OCI-M1 (cell line): ENCODE measurements at places on chromosomes 3 and 15.

DNA sequence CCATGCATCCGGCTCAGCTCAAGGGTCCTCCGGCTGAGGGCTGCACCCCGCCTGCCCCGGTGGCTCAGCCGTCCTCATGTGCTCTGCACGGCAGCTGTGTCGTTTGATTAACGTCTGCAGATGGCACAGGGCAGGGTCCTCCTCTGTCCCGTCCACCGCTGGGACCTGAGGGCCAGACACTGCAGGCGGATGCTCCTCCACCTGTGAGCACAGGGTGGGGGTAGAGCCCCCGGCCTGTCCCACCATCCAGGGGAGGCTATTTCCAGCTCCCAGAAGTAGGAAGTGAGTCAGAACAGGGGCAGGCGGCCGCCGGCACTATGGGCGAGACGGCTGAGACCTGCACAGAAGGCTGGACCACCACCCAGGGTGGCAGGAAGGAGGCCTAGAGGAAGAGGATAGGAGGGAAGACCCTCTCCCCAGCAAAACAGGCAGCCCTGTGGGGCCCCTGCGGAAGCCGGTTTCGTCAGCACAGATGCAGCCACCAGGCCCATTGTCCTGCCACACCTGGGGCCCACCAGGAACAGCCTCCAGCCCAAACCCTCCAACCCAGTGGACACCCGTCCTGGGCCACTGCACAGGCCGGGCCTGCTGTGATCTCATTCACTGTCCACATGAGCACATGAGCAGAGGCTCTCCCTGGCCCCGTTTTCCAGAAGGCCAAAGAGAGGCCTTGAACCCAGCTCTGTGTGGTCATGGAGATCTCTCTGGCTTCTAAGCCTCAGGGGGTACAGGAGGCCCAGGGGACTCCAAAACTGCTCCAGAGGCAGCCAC is 12.6 kb upstream of the PLXND1 start:
- DNase-seq, result no peak

GRCh38 chr15:55775316-55775715 is 32.4 kb upstream of the PRTG start:
- DNase-seq, result no peak

GRCh38 chr3:188686324-188686723 is 485.4 kb upstream of the TPRG1 start:
- DNase-seq, result peak; percentile 52

GRCh38 chr3:27312044-27312668 is 57.0 kb downstream of the NEK10 start:
- peak; percentile 82 for DNase-seq

DNA sequence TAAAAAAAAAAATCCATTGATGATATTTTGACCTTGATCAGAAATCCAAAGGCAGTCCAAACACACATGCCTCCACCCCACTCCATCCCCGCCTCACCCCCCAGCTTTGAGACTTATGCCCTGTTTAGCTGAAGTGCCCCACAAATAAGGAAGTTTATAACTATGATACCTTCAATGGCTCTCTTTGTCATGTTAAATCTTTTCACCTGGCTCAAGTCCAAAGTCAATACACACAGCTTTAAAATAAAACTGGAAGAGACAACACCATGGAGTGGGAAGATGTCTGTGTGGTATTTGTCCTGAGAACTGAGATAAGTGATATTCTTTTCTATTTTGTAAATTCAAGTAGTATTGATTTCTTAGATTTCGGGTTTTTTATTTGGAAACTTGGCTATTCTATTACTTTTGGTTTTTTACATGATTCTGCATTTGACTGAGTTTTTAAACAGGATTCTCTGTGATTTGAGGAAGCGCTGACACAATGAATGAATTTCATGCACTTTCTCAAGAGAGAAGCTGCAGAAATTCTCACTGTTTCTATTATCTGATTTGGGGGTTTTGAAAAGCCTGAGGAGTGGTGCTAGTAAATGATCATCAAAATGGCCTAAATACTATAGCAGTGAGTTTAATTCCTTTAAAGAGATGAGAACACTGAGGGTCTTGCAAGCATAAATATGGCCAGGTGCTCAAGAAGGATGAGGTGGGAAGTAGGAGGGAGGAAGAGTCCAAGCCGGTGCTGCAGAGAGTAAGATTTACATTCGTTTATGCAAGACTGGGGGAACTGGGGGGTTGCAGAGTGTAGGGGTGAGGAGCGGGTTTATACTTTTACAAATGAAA is 5.2 kb downstream of the FOXB1 start:
- DNase-seq, result peak; percentile 18
